ENCODE measurements at places on chromosomes 1 and 21. TPM values are rescaled to one million over a fixed set of nuclear protein-coding genes. Genes with fewer than 3 reads are reported as not detected.

DNA sequence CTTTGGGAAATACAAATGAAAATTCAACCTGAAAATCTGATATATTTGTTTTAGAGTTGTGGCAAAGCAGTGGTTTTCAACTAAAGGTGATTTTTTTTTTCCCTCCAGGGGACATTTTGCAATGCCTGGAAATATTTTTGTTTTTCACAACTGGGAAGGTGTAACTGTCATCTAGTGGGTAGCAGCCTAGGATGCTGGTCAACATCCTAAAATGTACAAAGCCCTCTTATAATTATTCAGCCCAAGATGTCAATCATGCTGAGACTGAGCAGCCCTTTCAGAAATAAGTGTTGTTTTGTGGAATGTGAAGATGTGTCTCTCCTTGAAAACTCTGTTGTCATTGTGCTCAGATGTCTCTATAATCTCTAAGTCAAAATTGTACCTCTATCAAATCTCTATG lies 95.2 kb upstream of the NCAM2 start:
- no peak for DNase-seq

KRTAP26-1 gene
- total RNA-seq: not detected

DNA sequence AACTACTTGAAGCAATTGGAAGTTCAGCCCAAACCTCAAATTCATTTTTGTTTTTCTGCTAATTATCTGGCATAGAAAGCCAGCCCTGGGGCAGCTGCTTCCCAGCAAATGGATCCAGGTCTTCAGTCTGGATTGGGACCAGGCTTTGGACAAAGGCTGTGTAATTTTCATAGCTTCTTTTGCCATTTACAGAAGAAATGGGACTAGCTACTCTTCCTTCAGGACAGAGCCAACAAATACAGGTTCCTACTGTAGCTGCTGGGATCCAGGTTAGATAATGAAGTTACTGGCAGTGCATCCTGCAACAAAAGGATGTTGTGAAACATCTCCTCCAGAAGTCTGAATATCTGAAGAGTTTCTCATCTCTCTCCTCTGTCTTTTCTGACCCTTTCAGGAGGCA lies 171.5 kb upstream of the CAMK1G start:
- no peak for DNase-seq

- peak; percentile 2 for DNase-seq
These were observed 3.2 kb upstream of the QSOX1 start for GRCh38 chr1:180151508-180151907.

ESRRG gene
- total RNA-seq: not detected

ZNF683 gene
- total RNA-seq: not detected

RNF220 gene
- 73.0 TPM for total RNA-seq

MAEL gene
- total RNA-seq: not detected

GRCh38 chr1:84504580-84505492 lies 1.4 kb upstream of the SPATA1 start:
- DNase-seq: no peak

- no peak for DNase-seq
These were observed 13.7 kb upstream of the RPL5 start for GRCh38 chr1:92817986-92818764.

DNA sequence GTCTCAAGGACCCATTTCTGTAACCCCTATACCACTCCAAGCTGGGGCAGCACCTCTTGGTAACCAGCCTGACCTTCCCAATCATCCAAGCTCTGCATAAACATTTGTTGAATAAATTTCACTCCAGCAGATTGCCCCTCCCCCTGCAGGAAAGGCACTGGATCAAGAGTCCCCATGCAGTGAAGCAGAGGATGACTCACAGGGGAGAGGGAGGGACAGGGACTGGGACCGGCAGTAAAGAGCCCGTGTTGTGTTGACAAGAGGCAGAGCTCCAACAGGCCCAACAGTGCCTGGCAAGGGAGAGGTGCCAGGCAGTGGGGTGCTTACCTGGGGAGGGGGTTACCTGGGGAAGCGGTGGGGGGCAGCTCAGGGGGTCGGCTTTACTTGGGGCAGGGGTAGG lies 32.3 kb downstream of the SLC9A1 start:
- no peak for DNase-seq

GRCh38 chr1:24348196-24348595 lies 29.0 kb downstream of the GRHL3 start:
- no peak for DNase-seq

- peak; percentile 79 for DNase-seq
These were observed 45.9 kb upstream of the COL6A2 start for GRCh38 chr21:46051821-46052675.

DNA sequence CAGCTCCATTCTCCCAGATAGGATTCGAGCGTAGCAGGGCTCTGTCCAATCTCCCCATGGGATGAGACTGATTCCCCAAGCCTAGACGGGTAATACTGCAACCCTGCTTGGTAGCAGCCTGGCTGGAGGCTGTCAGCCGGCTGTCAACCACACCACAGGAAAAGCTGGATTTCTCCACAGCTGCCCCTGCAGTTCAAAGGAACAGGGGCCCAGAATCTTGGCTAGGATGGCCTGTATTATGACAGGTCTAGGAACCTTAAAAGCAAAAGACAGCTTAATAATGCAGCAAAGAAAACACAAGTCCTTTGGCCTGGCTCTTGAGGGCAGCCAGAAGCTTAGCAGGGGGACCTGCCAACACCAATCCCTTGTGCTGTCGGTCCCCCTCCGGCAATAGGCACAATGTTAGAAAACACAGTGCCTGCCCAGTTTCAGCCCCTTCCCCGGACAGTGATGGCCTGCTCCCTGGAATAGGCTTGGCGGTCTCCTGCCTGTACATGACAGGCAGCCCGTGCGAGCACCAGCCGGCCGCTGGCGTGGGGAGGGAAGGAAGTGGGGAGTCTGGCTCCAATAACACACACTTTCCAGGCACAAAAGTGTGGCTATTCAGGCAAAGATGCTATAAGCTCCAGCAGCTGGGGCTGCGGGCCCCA lies 90.5 kb downstream of the TRABD2B start:
- DNase-seq: no peak

- DNase-seq: no peak
These were observed 11.9 kb downstream of the GBP5 start for GRCh38 chr1:89260566-89261255.

- no peak for DNase-seq
These were observed 79.4 kb downstream of the TOMM20 start for GRCh38 chr1:235049217-235049616.

DNA sequence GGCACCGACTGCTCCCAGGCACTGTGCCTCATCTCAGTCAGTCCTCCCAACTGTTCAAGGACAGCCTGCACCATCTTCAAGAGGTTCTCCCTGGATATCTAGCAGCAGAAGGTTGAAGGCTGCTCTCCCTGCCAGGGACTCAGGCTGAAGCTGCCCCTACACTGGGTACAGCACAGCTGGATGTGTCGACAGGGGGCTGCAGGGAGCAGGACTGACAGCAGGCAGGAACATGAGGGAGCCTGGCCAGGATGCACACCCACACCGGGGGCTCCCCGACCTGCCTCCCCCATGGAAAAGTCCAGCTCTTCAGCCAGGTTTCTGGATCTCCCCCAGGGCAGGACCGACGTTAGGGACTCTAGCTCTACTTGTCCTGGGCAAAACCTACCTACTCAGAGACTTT lies 20.5 kb downstream of the SETD4 start:
- DNase-seq: no peak

SLC45A3 gene
- total RNA-seq: 1.6 TPM

CDC14A gene
- 3.9 TPM for total RNA-seq

TMEM81 gene
- total RNA-seq: 3.6 TPM

GRCh38 chr1:25134801-25135461 lies 97.4 kb downstream of the SYF2 start:
- DNase-seq: peak; percentile 73

NEGR1 gene
- total RNA-seq: 5.0 TPM

DNA sequence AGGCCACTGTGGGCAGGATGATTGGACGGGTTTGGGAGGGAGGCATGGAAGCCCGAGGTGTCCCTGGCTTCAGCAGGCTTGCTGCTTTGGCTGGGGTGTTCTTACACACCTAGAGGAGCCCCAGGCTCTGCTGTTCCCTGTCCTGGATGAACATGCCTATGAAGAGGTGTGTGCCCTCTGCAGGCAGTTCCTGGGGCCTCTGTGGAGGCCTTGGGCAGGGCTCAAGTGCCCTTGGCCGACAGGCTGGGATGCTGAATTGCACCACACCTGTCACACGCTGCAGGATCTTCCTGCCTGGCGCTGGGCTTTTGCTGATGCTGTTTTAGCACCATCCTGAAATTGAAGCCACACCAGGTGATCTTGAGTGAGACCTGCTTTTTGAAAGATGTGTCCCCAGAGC lies 415.0 kb upstream of the VAMP3 start:
- no peak for DNase-seq

- DNase-seq: no peak
These were observed 1048.2 kb downstream of the TTLL7 start for GRCh38 chr1:82950606-82951200.

DNA sequence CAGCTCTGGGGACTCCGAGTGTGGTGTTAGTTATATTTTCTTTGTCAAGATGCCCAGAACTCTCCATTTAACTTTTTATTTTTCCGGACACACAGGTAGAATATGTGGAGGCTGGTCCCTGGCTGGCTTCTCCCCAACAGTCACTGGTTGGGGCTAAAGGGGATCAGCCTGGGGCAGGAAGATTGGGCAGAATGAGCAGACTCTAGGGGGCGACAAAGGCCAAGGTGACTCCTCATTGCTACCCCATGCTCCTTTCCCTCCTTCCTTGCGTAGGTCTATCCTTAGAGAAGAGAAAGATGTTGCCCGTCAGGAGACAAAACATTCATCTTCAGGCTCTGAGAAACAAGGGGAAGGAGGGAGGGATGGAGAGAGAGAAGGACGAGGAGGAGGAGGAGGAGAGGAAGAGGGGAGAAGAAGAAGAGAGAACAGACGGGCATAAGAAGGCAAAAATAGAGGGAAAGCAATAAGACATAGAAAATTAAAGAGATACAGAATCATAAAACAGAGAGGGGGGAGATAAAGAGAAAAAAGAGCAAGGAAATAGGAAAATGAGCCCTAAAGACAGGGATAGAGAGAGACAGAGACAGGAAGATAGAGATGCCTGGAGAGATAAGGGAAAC lies 89.9 kb downstream of the FOXD2 start:
- no peak for DNase-seq

GRCh38 chr1:207316622-207317391 lies 4.7 kb upstream of the CD55 start:
- DNase-seq: no peak

HPDL gene
- total RNA-seq: 0.35 TPM

All from osteocyte (in vitro differentiated cells).